Astrocyte (in vitro differentiated cells and primary cell): ENCODE measurements at places on chromosomes 2 and 18. TPM values are rescaled to one million over a fixed set of nuclear protein-coding genes. Genes with fewer than 3 reads are reported as not detected.

The ALK gene
- 0.16 and 0.46 TPM in 2 replicates for total RNA-seq

GRCh38 chr18:32846896-32847295 is 74.1 kb upstream of the KLHL14 start:
- no peak for DNase-seq

DNA sequence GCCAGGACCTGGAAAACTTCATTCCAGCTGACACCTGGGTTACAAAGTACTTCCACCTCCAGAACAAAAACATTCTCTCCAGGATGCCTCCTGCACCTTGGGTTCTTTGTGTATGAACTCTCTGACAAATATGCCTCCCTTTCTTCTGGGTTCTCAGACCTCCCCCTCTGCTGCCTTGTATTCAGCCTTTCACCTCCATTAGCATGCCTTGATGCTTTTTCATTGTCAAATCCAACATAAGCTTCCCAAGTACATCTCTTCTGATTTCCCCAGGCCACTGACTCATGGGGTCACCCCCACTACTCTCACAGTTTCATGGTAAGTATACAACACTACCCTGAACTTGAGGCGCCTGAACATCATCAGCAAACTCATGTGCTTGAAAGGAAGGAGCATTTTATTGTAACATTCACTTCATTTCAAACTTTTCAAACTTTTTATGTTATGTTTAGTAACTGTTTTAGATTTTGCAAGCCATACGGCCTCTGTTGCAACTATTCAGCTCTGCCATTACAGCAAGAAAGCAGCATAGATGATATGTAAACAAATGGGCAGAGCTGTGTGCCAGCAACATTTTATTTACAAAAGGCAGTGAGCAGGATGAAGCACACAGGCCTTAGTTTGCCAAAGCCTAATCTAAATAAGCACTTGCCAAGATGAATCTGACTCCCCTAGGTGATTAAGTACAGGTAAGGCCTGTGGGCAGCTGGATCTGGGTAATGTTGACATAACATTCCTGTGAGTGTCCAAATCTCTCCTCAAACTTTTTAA is 32.5 kb upstream of the MRPS9 start:
- no peak for DNase-seq

GRCh38 chr2:144654523-144654922 is 134.6 kb upstream of the ZEB2 start:
- no peak for DNase-seq
